ENCODE measurements at places on chromosomes 4 and X.

DNA sequence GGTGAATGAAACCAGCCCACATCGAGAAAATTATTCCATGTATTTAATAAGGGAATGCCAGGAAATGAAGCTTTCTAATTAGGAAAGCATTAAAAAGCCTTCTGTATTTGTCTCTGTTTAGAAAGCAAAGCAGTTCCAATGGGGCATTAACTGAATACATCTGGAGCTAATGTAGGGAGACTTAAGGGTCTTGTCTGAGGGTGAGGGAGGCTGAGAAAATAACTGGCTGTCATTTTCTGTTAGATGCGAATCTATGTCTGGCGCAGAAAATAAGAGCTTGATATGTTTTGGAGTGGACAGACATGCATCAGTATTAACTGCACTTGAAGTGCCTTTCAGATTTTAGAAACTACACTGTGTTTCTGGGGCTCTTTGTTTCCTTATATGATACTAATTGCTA is 111.3 kb downstream of the KLHL8 start:
- no peak for DNase-seq

- no peak for DNase-seq
Measured at GRCh38 chr4:25769251-25769650, 93.5 kb downstream of the SEL1L3 start.

DNA sequence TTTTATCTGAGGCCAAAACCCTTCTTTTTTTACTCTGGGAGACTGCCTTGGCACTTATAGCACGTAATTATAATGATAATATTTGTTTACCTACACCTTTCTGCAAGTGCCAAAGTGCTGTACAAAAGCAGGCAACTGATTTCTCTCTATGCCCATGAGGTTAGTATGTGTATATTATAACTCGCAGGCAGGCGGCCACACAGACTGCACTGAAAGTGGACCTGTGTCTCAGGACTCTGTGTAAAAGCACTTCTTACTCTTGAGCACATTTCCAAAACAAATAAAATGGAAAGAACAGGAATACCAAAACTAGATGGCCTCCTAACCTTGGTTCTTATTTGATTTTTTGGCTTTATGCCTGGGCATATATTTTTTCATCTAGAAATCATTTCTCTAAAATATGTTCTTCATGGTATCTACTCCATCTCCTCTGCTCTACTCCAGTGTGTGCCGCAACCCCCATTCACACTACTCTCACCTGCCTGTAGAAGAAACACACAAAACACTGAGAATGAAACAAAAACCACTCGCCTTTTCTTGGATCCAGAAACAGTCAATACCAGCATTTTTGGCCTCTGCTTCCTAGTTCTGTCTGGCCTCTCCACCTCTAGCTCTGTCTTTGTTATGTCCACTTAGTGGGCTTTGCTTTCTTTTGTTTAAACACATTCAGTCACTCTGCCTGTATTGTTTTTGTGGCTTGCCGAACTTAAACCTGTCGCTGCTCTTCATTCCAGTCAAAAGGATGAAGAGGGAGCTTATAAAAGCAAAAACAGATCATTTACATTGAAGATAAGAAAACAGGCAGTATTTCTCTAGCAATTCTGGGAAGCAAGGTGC is 934.5 kb upstream of the TENM3 start:
- no peak for DNase-seq

DNA sequence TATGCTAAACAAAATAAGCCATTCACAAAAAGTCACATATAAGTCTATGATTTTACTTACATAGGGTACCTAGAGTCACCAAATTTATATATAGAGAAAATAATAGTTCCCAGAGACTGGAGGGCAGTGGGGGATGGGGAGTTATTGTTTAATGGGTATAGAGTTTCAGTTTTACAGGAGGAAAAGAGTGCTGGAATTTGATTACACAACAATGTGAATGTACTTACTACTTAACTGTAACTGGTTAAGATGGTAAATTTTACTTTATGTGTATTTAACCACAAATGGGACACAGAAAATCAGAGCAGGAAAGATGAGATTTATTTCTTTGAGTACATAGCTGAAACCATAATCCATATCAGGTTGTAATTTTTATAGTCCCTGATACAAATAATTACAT is 144.4 kb downstream of the TMA16 start:
- DNase-seq = no peak

- DNase-seq = no peak
Measured at GRCh38 chr4:126599746-126600145, 1033.0 kb upstream of the INTU start.

- no peak for DNase-seq
Measured at GRCh38 chr4:102832105-102832504, 4.8 kb upstream of the UBE2D3 start.

- no peak for DNase-seq
Measured at GRCh38 chr4:136818811-136819330, 713.4 kb downstream of the PCDH18 start.

DNA sequence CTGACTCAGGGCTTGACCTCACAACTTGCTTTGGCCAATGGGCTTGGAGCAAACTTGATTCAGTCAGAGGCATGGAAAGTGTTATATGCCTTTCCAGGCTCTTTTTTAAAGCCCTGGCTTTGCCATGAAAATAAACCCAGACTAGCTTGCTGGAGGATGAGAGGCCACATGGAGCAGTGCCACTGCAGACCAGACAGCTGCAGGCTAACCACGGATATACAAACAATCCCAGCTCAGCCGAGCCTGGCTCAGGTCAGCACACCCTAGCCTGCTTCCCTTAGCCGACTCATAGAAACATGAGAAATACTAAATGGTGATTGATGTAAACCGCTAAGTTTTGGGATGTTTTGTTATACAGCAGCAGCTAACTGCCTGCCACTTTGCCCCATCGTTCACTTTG is 345.1 kb downstream of the ARHGAP10 start:
- no peak for DNase-seq

DNA sequence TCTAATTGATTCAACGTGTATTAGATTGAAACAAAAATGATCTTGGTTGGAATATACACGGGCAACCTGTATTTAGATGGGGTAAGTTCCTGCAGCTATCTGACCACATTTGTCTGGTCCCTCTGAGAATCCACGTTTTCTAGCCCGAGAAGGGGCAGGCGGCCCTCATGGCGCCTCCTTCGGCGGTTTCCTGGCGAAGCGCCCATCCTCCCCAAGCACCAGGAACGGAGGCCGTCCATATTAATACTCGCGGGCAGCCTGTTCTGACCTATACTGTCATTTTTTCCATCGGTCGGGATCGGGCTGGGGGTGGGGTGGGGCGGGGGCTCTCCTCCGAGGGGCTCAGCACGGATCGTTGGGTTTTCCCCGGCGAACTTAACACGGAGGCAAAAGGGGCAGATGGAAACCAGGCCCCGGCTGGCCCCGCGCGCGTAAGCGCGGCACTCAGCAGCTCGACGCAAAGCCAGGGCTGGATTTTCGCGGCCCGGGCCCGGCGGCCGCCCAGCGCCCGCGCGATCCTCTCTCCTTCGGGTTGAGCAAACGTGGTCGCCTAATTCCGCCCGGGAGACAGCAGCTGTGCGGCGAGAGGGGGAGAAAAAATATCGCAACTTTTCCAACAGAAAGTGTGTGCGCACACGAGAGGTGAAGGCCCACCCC is 77.2 kb upstream of the BCOR start:
- no peak for DNase-seq

- DNase-seq = no peak
Measured at GRCh38 chrX:120274958-120275357, 24.3 kb downstream of the ZBTB33 start.

- no peak for DNase-seq
Measured at GRCh38 chrX:1587161-1587560, 4.2 kb upstream of the AKAP17A start.

GRCh38 chr4:6969826-6970800 is 60.5 kb downstream of the TBC1D14 start:
- DNase-seq = no peak

DNA sequence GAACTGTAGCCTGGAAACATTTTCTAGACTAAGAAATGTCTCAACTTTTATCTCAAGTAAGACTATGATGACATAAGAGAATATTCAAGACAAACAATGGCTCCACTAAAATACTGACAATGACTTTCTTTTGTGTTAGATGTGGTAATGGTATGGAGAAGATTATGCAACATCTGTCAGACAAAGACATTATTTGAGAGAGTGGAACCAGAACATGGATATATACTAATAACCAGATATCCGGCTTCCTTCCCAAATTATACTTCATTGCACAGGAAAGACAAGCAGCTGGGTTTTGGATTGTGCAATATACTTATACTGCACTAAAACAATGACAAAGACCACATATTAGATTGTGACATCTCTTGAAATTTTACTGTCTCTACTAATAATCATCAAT is 290.8 kb upstream of the GIMD1 start:
- DNase-seq = no peak

DNA sequence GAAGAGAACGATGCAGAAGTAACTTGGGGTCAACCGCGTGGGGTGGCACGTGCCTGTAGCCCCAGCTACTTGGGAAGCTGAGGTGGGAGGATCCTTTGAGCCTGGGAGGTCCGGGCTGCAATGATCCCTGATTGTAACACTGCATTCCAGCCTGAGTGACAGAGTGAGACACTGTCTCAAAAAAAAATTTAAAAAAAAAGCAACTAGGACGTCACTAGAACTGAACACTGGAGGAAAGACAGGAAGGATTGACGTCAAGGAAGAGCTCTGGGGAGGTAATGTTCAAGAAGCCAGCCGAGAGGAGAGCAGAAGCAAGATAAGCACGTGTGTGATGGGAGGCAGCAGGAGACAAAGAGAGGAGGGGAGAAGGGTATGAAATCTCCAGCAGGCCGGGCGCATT is 28.7 kb downstream of the S100G start:
- DNase-seq = no peak

DNA sequence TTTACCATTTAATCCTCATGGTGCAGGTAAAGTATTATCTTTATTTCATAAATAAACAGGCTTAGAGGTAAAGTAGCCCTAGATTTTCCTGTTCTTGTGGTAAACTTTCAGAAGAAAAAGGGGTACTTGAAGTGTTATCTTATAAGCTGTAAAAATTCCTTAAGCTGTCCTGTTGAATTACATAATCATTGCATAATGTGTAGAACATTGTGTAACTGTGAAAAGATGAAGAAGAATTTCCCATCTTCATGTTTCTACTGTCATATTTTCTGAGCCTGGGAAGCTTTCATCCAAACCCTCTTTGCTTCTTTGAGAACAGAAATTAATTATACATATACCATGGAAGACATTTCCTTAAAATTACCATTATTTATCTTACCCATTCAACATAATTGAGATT is 90.5 kb downstream of the ELOVL6 start:
- no peak for DNase-seq

- no peak for DNase-seq
Measured at GRCh38 chr4:169934794-169935429, 91.3 kb downstream of the MFAP3L start.

- no peak for DNase-seq
Measured at GRCh38 chrX:150696331-150696730, 3.1 kb downstream of the MTMR1 start.

DNA sequence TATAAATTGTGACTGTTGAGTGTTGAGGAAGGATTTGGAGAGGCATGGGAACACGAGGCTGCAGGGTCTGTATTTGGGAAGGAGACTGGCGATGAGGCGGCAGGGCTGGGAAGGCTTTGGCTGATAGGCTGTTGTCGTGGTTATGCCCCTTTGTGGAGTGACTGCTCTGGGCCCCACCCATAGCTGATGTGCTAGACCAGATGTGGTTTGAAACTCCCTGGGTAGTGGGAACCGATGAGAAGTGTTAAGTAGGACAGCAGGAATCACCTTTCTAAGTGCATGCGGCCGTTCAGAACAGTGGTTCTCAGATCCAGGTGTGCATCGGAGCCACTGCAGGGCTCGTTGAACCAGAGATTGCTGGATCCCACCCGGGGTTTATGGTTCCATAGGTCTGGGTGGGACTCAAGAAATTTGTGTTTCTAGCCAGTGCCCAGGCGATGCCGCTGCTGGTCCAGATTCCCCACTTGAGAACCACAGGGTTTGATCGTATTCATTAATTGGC is 42.3 kb downstream of the TBC1D14 start:
- no peak for DNase-seq

DNA sequence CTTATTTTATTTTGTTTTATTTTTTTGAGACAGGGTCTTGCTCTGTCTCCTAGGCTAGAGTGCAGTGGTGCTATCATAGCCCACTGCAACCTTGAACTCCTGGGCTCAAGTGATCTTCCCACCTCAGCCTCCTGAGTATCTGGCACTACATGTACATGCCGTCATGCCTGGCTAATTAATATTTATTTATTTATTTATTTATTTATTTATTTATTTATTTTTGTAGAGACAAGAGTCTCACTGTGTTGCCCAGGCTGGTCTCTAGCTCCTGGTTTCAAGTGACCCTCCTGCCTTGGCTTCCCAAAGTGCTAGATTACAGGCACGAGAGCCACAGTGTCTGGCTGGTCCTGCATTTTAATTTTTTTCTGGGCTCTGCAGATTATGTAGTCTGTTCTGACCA is 84.9 kb upstream of the BCOR start:
- DNase-seq = no peak

DNA sequence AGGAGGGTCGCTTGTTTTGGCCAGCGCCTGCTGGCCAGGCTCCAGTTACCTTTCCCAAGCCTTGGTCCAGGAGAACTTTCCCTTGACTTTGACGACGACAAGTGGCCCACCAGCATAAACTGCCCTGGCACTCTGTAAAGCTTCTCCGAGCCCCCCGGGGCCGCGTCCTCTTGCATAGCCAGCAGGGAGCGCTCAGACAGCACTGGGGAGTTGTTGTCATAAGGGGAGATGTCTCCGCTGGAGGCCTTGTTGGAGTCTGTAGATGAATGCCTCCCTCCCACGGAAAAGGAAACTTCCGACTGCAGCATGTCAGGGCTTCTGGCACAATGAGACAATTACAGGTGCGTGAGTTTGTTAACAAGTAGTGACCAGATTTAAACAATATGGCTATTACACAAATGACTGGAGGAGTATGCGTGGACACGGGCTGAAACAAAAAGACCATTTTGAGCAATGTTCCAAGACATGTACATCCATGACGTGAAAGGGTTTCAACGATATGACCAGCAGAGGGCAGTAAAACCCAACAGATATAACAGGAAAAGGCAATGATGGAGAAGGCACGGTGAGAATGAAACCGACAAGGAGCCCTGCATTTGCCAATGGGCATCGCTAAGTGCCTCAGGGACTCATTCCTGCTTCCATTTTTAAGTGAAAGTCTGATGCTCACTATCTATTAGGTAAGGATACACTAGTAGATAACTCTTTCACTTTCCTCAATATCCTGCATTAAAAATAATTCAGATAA is 33.0 kb downstream of the HCCS start:
- no peak for DNase-seq

GRCh38 chr4:125387770-125388169 is 73.0 kb downstream of the FAT4 start:
- no peak for DNase-seq

DNA sequence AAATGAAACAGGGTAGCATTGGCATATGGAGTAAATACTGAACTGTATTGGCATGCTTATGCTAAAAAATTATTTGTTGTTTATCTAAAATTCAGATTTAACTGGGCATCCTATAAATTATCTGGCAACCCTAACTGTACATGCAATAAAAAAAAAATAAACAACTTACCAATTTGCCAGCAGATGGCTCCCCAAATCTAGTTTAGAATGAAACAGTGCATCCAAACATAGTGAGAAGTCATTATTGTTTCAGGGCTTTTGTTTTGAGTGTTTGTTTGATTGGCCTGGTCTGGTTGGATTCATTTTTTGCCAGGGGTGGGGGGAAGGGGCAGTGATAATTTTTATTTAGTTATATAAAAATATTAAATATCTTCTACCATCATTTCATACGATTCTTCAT is 12.8 kb upstream of the NSUN7 start:
- no peak for DNase-seq

- no peak for DNase-seq
Measured at GRCh38 chrX:47296766-47297365, 64.1 kb downstream of the USP11 start.

- no peak for DNase-seq
Measured at GRCh38 chr4:174037049-174037448, 246.4 kb downstream of the FBXO8 start.
